ENCODE measurements at places on chromosomes 3 and 15.

DNA sequence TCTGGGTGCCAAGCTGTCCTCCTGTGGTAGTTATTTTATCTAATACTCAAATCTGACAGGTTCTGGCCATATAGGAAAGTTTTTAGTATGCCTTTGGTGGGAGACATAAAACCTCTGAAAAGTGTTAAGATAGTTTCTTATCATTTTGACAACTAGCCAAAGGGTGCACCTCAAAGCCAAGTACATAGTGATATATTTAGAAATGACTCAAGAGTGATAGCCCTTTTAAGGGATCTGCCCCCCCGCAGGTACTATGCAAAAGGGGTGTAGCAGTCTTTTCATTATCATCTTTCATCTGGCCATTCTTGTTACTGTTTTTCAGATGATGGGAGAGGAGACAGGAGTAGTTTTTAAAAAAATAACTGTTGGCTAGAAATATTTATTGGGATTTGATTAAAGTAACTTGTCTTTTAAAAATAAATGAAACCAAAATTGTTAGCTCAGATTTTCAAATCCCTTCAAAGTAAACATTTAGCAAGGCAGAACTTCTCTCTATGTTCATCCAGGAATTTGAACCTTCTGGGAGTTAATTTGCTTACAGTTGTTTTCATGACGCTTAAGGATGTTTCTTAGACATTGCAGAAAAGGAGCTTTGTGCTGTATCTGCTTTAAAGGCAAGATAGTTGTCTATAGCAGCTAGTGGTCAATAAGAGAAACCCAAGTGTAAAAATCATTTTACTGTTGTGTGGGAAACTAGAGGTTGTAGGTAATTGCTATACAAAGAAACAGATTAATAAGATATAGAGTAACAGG is 5.1 kb downstream of the PHLDB2 start:
- no peak for DNase-seq

GRCh38 chr3:120726791-120727190 is 15.5 kb downstream of the RABL3 start:
- no peak for DNase-seq

- no peak for DNase-seq
Observed at GRCh38 chr3:73866846-73867245, 242.1 kb upstream of the PDZRN3 start.

- no peak for DNase-seq
Observed at GRCh38 chr3:42846685-42847522, 28.8 kb downstream of the CYP8B1 start.

DNA sequence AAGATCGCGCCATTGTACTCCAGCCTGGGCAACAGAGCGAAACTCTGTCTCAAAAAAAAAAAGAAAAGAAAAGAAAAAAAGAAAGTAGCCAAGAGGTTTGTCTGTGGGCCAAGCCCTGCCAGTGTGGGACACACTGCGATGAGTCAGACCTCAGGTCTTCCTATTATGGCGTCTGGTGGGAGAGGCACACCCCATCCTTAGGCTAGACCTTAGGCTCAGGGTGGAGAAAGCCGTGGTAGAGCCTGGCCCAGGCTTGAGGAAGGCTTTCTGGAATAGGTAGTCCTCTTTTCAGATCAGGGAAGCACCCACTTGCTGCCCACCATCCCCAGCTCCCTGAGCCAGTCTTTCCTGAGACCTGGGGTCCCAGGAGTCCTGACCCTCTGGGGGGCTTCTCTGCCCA is 6.0 kb downstream of the HEMK1 start:
- no peak for DNase-seq

DNA sequence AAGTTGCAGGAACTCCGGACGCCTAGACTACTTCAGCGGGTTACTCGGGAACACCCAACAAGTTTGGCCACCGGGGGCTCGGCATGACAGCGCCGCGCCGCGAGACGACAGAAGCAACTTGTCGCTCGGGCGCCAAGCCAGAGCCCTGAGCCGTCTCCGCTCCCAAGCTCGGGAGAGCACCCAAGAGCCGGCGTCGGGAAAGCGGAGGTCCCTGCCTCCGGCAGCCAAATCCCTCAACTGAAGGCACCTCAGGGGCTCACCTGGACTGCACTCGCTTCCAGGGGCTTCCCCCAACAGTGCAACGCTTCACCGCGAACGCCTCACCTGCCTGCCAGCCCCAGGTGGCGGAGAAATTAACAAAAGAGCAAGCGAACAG is 640 bp downstream of the MB21D2 start:
- DNase-seq, result no peak

GRCh38 chr3:45746777-45747622 is 49.3 kb downstream of the SLC6A20 start:
- DNase-seq, result no peak

GRCh38 chr3:33000691-33001385 is 49.4 kb downstream of the CCR4 start:
- DNase-seq, result no peak

- no peak for DNase-seq
Observed at GRCh38 chr3:126341755-126342150, 15.5 kb downstream of the KLF15 start.

GRCh38 chr3:118543832-118544231 is 490.8 kb downstream of the IGSF11 start:
- DNase-seq, result no peak

DNA sequence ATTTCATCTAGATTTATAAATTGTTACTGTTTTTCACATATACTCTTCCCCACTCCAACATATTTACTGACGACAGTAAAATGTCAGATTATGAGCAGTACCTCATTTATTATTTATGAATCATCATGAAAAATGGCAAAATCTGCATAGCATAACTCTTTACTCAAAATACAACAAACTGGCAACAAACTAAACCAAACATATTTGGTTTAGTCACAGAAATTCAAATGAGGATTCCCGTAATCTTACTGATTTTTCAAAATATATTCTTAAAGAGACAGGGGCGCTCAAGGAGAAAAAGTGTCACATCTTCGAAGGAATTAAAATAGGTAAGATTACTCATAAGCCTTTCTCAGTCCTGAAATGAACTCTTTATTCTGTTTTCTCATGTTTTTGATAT is 3.0 kb upstream of the GPR87 start:
- no peak for DNase-seq

DNA sequence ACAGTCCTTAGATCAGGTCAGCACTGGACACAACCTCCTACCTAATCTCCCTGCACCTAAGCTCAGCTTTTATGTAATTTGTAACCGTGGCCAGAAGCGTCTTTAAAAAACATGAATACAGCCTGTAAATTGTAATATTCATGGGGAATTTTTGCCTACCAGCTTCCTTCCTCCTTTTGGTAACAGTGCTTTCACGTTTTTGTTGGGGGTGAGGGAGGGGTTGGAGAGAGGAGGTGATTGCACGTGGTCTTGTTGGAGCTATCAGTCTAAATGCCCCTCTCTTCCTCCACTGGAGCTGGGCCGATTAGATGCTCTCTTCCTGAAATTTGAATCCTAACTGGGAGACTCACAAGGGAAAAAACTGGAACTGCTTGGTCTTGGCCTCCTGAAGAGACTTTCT is 35.1 kb upstream of the SCN5A start:
- DNase-seq, result no peak

- no peak for DNase-seq
Observed at GRCh38 chr3:124142389-124142970, 150.6 kb upstream of the ROPN1 start.

DNA sequence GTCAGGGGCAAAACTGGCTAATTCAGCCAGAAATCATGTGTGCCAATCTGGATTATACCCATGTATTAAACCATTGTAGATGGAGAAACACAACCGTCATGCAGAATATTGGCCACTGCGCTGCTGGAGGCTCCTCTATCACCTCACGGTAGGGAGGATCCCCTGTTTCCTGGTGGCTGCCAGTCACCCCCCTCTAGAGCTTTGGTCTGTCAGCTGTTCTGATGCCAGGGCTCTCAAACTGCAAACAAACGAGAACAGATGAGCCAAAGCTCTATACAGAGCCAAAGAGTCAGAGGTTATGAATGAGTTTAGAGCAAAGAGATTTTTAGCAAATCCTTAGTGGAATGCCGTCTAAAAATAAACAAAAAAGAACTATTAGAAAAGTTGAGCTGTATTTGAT is 62.5 kb downstream of the IL20RB start:
- no peak for DNase-seq

All from HTR-8/SVneo (cell line).